Psoas muscle (tissue), 8 donors: ENCODE measurements at places on chromosomes 3 and 15. TPM values are rescaled to one million over a fixed set of nuclear protein-coding genes. Genes with fewer than 3 reads are reported as not detected.

DNA sequence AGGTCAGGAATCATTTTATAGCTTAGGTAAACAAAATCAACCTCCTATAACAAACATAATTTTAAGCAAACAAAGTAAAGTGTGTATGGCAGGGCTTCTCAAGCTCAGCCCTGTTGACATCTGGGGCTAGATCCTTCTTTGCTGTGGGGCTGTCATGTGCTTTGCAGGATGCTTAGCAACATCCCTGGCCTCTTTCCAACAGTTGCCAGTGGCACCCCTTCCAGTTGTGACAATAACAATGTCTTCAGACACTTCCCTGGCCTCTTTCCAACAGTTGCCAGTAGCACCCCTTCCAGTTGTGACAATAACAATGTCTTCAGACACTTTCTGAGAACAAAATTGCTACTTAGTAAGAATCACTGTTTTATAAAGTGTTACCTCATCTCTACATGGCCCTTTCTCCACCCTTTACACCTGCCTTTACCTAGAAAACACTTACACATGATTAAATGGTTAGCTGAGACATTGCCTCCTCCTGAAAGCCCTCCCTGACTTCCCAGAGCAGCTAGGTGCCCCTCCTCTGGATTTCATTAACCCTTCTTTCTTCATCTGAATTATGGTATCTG, 194.0 kb upstream of the LMCD1 start:
- H3K27me3 ChIP-seq, result no peaks in the 10 kb centered on the region
- H3K36me3 ChIP-seq, result no peaks in the 10 kb centered on the region

GRCh38 chr3:73228000-73228399, 166.5 kb downstream of the EBLN2 start:
- no peaks in the 10 kb centered on the region for H3K4me1 ChIP-seq
- H3K27ac ChIP-seq, result no peak overlapping the region
- H3K27me3 ChIP-seq, result no peaks in the 10 kb centered on the region
- no peak overlapping the region for H3K4me3 ChIP-seq

GRCh38 chr3:133457465-133458067, 57.7 kb downstream of the BFSP2 start:
- H3K27me3 ChIP-seq, result no peaks in the 10 kb centered on the region
- no peak for DNase-seq
- no peak overlapping the region for H3K27ac ChIP-seq
- H3K4me1 ChIP-seq, result peaks cover 26% of the 10 kb centered on the region
- H3K4me3 ChIP-seq, result no peak overlapping the region
- no peaks in the 10 kb centered on the region for H3K36me3 ChIP-seq

ZPLD1 gene
- total RNA-seq, result not detected

DNA sequence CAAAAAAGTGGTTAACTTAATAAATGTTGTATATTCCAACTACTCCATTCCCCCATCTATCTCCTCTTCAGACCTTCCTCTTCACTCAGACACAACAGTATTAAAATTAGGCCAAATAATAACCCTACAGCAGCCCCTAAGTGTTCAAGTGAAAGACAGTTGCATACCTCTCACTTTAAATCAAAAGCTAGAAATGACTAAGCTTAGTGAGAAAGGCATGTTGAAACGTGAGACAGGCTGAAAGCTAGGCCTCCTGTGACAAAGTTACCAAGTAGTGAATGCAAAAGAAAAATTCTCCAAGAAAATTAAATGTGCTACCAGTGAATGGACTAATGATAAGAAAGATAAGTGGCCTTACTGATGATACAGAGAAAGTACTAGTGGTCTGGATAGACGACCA, 71.7 kb downstream of the ANKRD28 start:
- DNase-seq, result no peak
- peak overlapping the region; percentile 73 for H3K27ac ChIP-seq

DNA sequence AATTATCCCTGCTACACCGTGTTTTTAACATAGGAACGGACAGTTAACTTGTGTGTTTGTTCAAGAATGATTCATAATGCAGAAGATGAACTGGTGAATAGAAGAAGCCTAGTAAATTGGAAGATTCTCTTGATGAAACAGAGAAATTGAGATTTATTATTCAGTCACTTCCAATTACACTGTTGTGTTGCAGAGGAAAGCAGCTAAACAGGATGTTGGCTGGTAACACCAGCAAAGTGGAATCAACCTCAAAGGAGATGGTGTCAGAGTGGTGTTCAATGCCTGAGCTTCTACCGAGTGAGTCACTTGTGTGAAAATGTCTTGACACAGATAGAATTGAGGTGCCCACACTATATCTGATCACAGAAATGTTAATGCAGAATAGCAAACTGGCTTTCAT, 399.6 kb downstream of the LPP start:
- DNase-seq, result no peak
- H3K4me3 ChIP-seq, result no peak overlapping the region
- H3K4me1 ChIP-seq, result peaks cover 68% of the 10 kb centered on the region
- H3K27ac ChIP-seq, result peak overlapping the region; percentile 78

DNA sequence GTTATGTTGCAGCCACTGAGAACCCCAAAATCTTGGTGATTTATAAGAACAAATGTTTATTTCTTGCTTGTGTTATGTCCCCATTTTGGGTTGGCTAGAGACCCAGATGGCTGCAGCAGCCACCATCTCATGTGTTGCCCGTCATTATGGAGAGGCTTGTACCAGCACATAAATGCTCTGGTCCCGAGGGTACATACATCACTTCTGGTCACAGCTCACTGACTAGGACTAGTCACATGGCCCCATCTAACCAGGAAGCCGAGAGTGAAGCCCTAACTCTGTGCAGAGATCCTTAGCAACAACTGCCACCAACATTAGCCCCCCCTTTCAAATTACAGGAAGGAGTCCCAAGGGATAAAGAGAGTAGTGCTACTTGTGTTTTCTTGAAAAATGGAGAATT, 25.5 kb upstream of the HACD2 start:
- no peak overlapping the region for H3K27ac ChIP-seq
- H3K4me1 ChIP-seq, result no peaks in the 10 kb centered on the region
- no peaks in the 10 kb centered on the region for H3K27me3 ChIP-seq
- DNase-seq, result no peak
- peaks cover 22% of the 10 kb centered on the region for H3K36me3 ChIP-seq
- H3K4me3 ChIP-seq, result no peak overlapping the region

GRCh38 chr3:113831103-113831355, 7.6 kb upstream of the GRAMD1C start:
- DNase-seq, result no peak
- H3K4me1 ChIP-seq, result no peaks in the 10 kb centered on the region
- H3K27ac ChIP-seq, result no peak overlapping the region
- no peaks in the 10 kb centered on the region for H3K36me3 ChIP-seq
- H3K4me3 ChIP-seq, result no peak overlapping the region

- no peak for DNase-seq
- no peaks in the 10 kb centered on the region for H3K27me3 ChIP-seq
- no peaks in the 10 kb centered on the region for H3K36me3 ChIP-seq
- no peak overlapping the region for H3K4me3 ChIP-seq
- no peaks in the 10 kb centered on the region for H3K4me1 ChIP-seq
- no peak overlapping the region for H3K27ac ChIP-seq
These were observed 7.4 kb upstream of the ANO10 start for GRCh38 chr3:43629257-43629656.
